Suppressor macrophage treated with lipopolysaccharide for 4 hours (primary cell): ENCODE measurements at places on chromosomes 3 and 15.

GRCh38 chr3:101964861-101965260 lies 115.5 kb downstream of the NFKBIZ start:
- DNase-seq: no peak

DNA sequence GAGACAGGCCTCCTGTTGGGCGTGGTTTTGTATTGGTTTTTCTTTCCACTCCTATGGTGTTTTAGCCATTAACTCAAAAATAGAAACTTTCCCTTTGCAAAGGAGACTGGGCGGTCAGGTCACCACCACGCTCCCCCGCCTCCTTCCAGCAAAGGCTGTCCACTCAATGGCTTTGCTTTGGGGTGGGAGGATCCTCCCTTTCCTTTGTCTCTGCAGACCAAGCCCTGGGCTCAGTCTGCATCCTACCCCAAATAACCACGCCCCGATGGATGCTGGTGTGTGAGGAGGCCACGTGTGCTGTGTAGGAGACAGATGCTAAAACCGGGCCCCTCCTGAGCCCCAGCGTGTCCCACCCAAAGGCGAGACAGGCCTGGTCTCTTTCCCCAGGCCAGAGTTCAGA lies 68.5 kb downstream of the GRIP2 start:
- DNase-seq: no peak

DNA sequence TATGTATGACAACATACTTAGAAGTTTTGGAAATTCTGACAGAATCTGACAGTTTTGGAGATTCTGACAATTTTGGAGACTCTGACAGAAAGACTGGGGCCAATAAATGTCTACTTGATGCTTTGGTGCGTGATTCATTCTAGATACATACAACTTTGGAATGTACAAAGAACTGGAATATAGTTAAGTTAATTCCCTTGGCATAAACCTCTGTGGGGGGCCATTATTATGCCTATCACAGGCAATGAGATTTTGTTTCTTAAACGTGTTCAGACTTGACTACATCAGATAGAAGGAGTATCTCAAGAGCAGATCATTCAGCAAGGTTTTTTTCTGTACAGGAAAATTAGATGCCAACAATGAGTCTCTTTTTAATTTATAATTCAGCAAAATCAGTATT lies 617.6 kb upstream of the ZNF717 start:
- DNase-seq: no peak

DNA sequence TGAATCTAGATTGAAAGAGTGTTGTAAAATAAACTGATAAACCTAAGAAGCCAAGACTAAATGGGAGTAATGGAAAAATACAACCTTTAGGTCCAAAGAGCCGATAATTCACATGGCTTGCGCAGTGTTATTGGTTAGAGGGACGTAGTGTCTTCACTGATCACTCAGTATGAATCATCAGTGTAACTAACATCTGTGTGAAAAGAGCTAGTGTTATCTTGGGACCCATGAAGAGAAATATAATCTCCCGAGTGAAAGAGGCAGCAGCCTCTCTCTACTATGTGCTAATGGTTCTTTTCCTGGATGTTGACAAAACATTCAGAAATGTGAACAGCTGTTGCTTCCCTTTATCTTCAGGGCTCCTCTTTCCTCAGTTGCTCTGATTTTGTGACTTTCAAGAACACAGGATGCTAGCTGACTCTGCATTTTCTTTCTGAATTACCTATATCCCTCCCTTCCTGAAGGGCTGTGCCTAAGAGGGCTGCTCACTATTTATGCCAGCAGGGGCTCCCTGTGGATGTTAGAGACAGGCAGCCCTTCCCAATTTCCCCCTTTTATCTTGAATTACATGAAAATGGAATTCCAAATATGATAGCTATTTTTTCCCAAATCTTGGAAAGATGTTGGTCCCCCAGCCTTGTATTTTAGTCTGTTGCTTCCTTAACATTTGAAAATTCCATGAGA lies 128.8 kb downstream of the GRM7 start:
- no peak for DNase-seq

GRCh38 chr3:179175358-179175757 lies 27.2 kb downstream of the PIK3CA start:
- no peak for DNase-seq

DNA sequence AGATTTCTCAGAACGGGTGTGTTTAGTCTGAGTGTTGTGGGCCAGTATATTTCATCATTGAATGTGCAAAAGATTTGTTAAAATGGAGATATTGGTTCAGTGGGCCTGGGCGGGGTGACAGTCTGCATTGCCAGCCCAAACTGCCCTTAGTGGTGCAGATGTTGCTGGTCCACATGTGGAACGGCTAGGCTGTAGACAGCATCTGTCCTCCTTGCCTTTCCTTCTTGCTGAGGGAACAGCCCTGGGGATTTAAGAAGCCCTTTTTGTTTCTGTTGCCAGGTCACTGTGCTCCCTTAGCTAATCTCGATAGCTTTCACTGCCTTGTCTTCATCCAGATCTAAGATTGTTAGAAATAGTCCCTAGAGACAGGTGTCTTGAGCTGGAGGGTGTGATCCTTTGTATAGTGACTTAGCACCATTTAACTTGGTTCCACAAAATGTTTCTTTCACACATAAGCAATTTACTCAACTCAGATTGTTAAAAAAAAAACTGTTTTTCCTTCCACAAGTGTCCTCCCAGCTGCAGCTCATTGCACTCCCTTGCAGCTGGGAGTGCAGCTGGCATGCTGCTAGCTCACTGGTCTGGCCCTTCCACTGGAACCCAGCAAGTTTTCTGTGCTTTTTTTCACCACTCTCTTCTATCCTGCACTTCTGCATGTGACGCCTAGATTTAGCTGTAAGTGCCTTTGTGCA lies 37.5 kb downstream of the GAP43 start:
- no peak for DNase-seq

DNA sequence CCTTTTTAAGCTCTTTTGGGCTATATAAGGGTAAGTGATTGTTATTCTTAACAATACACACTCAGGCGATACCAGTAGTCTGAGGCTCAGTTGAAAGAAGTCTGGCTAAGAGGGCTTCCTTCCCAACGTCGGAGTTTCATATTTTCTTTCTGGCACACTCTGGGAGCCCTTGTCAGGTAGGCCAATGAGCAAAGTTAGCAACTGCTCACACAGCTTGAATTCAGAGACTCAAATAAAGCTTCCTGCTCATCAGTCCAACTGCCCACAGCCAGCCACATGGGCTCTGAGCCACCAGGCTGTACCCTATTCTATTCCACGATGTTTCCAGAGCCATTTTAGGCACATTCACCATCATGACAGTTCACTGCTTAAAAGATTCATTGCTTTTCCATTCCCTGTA lies 155.1 kb upstream of the TBL1XR1 start:
- DNase-seq: no peak

DNA sequence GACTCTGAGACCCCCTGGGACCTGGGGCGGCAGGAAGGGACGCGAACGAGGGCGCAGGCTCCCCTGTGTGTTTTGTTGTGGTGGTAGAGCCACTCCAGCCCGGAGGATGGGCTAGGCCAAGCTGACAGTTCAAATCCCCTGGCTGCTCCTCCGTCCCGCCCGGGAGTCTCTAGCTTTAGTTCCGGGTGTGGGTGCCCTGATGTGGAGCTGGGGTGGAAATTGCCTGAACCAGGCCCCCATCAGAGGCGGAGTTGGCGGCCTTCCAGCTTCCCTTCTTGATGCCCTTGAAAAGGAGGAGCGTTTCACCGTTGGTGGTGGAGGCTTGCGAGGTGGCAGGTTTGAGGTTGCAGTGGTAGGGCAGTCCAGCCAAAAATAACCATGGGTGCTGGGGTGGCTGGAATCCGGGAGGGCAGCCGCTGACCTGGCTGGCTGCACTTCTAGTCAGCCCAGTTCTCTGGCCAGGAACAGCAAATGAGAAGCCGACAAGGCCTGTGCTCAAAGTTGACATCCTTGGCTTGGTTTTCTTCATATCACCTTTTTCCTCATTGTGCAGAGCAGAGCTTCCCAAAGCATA lies 817 bp downstream of the CLK3 start:
- DNase-seq: peak; percentile 83

- DNase-seq: peak; percentile 45
These were observed 26.3 kb downstream of the TLNRD1 start for GRCh38 chr15:81026836-81027599.

DNA sequence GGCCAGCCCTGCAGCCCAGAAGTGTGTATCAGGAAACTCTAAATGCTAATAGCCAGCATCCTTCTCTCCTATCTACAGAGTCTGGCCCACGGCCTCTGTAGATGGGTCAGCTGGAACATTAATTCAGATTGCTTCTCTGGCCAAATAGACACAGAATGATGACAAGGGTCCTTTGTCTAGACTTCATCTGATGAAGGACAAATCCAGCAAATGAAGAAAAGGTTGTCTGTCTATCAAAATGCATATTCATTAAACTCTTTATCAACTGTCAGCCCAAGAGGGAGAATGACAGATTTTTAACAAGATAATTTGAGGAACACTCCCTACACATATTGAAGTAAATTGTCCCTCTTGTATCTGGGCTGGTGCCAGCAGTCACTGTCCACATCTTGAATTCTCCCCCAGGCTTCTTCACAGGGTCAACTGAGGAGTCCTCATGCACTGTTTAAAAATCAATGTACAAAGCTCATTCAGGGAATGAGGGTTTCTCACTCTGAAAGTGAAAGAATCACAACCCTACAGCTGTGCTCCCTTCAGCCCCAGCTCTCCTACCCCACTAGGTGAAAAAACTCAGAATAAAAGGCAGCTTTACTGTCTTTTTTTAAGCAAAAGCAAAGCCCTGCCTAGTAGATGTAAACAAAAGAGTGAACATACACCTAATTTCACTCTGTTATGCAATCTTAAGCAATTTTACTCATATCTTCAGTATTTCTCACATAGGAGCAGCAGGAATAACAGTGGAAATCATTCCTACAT lies 507.7 kb downstream of the IGSF11 start:
- no peak for DNase-seq

- DNase-seq: no peak
These were observed 78.8 kb downstream of the FBN1 start for GRCh38 chr15:48566668-48567067.

GRCh38 chr3:102741105-102741504 lies 306.3 kb downstream of the ZPLD1 start:
- no peak for DNase-seq

DNA sequence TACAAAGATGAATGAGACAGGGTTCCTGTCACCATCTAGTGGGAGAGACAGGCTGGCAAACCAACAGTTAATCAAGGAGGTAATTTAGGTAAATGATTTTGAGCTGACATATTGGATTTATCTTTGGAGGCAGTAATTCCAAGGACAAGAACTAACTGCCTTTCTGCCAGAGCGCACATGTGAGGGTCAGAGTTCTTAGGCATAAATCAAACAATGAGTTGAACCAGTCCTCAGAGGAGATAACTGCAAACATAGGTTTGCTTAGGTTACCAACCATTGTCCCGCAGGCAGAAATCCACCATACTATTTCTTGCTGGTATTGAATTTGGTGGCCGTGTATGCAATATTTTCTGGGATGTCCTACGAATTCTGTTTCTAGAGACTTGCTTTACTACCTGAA lies 14.2 kb upstream of the PPP1R2 start:
- no peak for DNase-seq

DNA sequence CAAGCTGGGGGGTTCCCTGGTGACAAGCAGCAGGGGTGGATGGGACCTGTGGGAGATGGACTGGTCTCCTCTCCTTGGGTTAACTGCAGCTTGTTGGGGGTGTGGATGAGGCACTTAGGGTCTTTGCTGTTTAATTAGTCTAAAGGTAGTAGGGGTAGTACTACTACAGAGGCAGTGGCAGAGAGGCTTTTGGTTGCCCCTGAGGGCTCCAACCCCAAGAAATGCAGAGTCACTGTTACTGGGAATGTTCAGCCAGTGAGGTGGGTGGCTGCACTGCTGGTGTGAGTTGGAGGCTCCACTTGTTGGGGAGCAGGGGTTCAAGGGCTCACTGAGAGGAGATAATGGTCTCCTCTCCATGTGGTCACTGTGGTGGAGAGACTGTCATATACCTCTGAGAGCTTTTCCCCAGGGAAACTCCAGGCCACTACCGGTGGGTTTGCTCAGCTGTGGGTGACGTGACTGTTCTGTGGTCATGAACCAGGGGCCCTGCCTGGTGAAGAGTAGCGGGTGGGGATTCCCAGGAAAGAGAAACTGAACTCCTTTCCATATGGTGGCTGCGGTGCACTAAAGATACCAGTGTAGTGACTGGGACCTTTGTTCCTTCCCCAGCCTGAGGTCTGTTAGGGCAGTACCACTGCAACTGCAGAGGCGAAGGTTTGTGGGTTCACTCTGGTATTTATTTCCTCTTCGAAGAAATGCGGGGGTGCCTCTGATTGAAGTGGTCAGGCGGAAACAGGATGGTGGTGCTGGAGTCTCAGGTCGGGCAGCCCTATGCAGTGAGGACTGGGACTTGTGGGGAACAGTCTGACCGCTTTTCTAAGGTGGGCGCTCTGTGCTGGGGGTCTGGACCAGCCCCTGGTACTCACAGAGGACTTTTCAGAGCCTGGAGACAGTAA lies 68.9 kb upstream of the TNFSF10 start:
- DNase-seq: peak; percentile 98

DNA sequence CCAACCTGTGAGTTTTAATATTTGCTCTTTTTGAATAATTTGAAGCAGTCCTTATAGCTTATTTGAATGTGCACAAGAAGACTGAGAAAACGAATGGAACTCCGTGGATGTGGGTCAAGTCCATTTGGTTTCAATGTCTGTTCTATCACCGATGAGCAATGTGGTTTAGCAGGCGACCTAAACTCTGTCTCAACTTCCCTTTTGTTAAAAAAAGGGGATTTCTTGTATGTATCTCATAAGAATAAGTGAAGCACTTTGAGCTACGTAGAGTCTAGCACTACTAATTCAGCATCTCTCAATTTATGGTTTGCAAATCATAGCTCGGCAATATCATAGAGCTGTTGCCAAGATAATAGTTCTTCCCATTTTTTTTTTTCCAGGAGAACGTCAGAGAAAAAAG lies 4.6 kb upstream of the SKIL start:
- peak; percentile 89 for DNase-seq

- no peak for DNase-seq
These were observed 116.2 kb downstream of the CHSY1 start for GRCh38 chr15:101135532-101136166.

DNA sequence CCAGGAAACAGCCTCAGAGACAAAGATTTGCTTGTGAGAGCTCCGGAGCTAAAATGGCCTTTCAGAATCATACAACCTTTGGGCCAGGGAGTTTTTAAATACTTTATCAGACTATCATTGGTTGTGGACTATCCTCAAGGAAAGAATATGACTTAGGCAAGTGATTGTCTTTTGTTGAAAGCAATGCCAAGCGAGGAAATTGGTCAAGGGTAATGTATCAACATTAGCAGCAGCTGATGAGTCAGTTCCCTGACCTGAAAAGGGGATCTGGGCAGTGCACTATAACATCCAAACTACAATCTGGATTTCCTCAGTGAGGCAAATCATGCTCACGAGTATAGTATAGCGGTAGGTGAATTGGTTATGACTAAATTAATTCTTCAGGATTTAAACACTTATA lies 303.6 kb downstream of the LSAMP start:
- DNase-seq: no peak

DNA sequence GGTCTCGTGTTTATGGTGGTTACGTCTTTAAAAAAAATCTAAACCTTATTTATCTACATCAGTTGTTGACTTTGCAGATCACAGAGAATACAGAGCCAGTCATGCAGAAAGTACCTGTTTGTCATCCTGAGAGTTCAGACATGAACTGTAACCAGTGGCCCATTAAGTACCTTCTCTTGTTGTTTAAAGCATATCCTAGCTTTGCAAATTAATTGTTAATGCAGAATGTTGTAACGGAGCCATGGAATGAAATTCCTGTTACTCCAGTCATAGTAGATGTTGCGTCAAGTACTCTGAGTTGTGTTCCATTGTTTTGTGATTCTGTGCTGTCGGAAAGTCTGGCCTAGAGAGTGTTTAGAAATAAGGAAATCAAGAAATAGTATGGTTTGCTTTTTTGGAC lies 205.2 kb downstream of the RBMS3 start:
- DNase-seq: no peak

GRCh38 chr3:187987924-187988323 lies 166.0 kb upstream of the LPP start:
- DNase-seq: no peak
